ENCODE measurements at places on chromosomes 11 and 22.

- no peak for DNase-seq
These were observed 96.0 kb downstream of the EXT2 start for GRCh38 chr11:44191322-44192016.

GRCh38 chr11:10943968-10944367 lies 86.1 kb upstream of the ZBED5 start:
- DNase-seq = peak; percentile 64

GRCh38 chr11:115303929-115304531 lies 200.2 kb downstream of the CADM1 start:
- DNase-seq = peak; percentile 45

DNA sequence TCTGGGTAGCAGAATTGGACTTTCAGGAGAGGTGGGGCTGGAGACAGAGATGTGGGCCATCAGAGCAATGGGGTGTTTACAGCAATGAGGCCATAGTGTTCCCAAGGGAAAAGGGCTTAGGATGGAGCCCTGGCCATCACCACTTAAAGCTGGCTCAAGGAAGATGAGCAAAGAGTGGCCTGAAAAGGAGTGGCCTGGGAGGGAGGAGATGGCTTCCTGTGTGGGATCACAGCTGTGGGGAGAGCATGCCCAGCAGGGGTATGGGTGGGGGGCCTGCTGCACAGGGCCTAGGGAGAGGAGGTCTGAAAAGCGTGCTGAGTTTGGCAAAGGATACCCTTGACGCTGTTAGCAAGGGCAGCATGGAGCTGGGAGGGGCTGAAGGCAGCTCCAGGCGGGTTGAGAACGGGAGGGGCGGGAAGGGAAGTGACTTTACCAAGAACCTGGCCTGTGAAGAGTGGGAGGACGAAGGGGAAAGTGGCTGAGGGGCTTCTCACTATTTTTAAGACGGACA lies 13.9 kb downstream of the LRRC32 start:
- no peak for DNase-seq

- DNase-seq = no peak
These were observed 58.9 kb downstream of the GUCY1A2 start for GRCh38 chr11:106959386-106959785.

GRCh38 chr11:69666261-69666660 lies 8.9 kb downstream of the LTO1 start:
- DNase-seq = no peak

DNA sequence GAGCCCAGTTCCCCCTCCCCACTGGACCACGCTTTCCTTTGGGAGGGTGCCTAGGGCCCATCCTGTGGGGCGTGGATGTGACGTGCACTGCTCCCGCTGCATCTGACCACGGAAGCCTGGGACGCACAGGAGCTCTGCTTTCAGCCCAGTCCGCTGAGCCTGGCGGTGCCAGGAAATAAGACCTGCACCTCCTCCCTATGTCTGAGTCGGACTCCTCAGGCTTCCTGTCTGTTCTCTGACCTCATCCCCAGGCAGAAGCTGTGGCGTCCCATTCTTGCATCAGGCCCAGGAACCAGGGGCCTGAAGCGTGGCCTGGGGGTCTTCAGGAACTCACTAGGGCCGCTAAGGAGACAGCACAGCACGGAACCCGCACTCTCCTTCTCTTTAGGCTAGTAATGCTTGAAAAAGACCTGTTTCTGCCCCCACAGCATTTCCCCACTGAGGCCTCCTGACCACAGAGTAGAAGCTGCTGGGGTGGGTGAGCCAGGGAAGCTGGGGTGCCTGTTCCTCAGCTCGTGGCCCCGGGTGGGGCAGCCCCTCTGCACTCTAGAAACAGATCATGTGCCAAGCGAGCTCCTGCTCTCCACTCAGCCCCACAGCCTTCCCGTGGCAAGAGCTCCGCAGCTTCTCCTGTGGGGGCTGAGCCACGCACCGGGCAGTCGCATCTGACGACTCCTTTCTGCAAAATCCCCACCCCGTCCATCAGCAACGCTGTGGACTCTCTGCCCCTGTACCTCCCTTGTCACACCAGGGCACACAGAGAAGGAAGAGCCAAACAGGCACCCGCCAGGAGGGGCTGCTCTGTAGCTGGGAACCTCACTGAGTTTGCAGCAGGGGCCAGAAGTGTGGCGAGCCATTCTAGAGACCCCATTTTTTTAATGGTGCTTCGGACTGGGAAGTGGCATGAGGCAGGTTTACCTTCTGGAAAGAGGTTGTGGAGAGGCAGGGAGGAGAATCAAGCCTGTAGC lies 22.6 kb downstream of the MOV10L1 start:
- DNase-seq = peak; percentile 97
